ENCODE measurements at places on chromosomes 6 and 20. TPM values are rescaled to one million over a fixed set of nuclear protein-coding genes. Genes with fewer than 3 reads are reported as not detected.

Gene SIRT5
- 11.0 TPM for total RNA-seq

Gene SEMG1
- not detected for total RNA-seq

Gene FAM184A
- 4.0 TPM for total RNA-seq

Gene ZC2HC1B
- total RNA-seq = not detected

Gene CST4
- not detected for total RNA-seq

Gene C20orf96
- 8.1 TPM for total RNA-seq

Gene CRISP3
- not detected for total RNA-seq

Gene F13A1
- 1.6 TPM for total RNA-seq

Gene PPIL6
- 1.6 TPM for total RNA-seq

Gene SIRPB1
- 1.4 TPM for total RNA-seq

Gene ZC3H12D
- not detected for total RNA-seq

Gene FIG4
- 15.6 TPM for total RNA-seq

Gene TRAPPC3L
- not detected for total RNA-seq

Gene KCNG1
- total RNA-seq = 50.8 TPM
